ENCODE measurements at places on chromosomes 6 and 20.
A peak's percentile ranks its signal among the peaks of the same experiment; 100 is the strongest.

DNA sequence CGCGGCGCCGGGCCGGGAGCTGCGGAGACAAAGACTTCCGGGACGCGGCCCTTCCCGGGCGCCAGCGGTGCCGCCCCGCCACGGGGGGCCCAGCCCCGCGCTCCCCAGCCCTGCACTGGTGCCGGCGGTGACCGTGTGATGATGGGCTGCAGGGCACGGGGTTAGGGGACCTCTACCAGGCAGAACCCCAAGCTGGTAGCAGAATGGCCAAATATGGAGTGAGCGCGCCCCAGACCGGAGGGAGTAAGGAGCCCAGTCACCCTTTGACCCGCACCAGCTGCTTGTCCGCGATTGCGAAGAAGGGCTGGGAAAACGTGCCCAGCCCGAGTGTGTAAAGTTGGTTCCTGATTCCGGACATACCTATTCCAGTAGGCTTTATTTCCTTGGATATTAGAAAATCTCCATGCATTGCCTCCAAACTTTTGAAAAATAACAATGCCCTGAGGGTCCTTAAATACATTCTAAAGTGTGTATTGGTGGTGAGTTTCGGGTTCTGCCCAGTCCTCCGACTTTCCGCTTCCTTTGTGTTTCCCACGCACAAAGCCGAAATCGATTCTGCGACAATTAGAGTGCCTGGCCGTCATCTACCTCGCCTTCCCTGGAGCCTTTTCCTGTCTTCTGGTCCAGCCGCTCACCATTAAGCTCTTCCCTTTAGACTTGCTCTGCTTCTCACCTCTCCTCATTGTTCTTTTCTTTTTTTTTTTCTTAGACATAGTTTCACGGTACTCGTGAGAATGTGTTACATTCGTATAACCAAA, 1.1 kb downstream of the ABRACL start:
- DNase-seq = peak; percentile 35

GRCh38 chr20:21312813-21313474, 9.8 kb downstream of the XRN2 start:
- no peak for DNase-seq

- no peak for DNase-seq
Observed at GRCh38 chr6:128368213-128368944, 152.0 kb downstream of the PTPRK start.

DNA sequence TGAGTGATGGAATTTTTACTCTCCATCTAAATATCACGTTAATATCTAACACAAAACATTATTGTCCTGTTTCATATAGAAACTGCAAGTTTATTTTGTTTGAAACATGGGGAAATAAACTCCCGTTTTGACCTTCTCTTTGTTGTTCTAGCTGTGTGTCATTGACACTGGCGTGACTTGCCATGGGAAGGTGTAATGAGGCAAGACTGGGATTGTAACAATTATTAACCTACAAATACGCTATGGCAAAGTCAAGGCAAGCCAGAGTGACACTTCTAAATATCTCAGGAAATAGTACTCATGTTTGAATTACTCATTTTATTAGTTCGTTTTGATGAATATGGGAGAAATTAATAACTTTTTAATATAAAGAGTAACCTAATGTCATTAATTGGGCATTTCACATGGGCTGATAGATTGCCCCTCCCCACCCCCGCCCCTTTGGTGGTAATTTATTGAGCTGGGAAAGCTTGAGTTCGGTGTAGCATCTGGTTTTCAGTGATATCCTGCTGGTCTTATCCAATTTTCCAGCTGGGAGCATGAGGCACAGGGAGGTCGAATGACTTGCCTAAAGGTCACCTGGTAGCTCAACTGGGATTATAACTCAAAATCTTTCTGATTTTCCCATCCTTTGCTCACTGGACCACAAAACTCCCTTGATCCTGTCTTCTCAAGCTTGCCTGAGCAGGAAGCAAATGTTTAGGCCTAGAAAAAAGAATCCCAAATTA, 380.6 kb upstream of the JAG1 start:
- DNase-seq = no peak

DNA sequence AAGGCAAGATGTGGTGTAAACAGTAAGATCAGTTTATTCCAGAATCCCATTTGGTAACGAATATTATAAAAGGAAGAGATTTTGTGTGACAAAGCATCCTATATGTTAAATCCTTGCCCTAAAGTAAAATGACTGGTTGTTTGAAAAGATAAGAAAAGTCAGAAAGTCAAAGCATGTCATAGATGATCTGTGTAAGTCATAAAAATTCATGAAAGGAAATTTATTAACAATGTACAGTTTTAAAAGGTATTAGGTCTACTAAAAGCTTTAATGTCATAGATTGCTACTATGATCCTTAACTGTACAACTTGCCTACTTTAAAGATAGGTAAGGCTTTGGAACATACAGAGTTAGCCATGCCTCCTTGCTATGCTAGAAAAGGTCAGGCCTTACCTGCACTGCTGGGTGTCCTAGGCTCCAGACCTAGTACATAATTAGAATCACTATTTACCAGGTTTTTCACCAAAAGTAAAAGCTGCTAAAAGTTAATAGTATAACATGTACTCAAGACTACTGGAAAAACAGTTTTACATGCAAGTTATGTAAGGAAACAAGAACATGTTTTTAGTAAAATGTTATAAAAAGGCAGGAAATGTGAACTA, 1090.1 kb upstream of the ADGRB3 start:
- DNase-seq = no peak
